ENCODE measurements at places on chromosomes 7 and 10.
A peak's percentile ranks its signal among the peaks of the same experiment; 100 is the strongest.

DNA sequence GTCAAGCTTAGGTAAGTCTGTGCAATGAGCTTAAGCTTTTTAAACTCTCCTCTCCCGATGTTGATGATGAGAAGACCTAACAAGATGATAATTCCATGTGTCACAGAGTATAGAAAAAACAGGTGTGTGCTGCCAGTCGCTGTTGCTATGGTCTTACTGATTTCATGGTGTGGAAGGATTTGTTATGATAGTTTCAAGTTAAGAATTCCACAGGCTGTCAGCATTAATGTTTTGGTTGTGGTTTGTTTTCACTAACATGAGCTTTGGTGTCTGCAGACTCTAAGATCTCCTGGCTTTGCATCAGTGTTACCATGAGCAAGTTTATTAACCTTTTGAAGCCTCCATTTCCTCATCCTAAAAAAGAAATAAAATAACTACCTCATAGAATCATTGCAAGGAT is 123.7 kb downstream of the NSUN6 start:
- no peak for DNase-seq

GRCh38 chr7:47574482-47575329 is 7.2 kb downstream of the TNS3 start:
- DNase-seq = no peak

GRCh38 chr7:37285706-37286453 is 162.8 kb downstream of the ELMO1 start:
- DNase-seq = no peak

DNA sequence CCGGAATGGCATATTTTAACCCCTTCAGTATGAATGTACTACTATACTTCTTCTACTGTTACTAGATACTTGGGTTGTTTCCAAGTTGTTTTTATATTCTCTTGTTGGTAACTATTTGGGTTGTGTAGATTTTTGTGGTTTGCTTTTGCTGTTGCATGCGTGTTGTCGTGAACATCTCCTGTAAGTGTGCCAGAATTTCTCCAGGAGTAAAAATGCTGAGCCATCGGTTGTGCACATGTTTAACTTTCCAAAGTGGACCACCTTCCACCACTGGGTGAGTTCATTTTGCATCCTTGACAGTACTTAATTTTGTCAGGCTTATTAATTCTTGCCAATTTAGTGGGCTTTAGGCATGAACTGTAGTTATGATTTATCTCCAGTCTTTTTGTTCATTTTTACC is 47.9 kb downstream of the CSGALNACT2 start:
- no peak for DNase-seq

DNA sequence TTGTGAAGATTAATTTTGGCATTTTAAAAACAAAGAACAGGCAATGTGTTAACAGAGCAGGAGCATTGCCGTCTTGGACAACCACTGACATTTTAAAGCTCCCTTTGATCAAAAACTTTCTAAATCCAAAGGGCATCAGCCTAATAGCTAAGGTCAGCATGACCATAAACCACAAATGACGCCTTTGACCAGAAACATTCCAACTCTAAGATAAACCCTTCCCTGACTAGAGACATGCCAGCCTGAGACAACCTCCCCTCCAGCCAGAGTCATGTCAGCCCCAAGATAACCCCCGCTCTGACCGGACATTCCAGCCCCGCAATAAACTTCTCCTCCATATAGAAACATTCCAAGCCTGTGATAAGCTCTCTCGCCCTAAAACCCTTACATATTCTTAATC is 949.4 kb upstream of the POT1 start:
- no peak for DNase-seq

GRCh38 chr10:100148353-100149211 is 37.2 kb downstream of the ERLIN1 start:
- DNase-seq = peak; percentile 39

DNA sequence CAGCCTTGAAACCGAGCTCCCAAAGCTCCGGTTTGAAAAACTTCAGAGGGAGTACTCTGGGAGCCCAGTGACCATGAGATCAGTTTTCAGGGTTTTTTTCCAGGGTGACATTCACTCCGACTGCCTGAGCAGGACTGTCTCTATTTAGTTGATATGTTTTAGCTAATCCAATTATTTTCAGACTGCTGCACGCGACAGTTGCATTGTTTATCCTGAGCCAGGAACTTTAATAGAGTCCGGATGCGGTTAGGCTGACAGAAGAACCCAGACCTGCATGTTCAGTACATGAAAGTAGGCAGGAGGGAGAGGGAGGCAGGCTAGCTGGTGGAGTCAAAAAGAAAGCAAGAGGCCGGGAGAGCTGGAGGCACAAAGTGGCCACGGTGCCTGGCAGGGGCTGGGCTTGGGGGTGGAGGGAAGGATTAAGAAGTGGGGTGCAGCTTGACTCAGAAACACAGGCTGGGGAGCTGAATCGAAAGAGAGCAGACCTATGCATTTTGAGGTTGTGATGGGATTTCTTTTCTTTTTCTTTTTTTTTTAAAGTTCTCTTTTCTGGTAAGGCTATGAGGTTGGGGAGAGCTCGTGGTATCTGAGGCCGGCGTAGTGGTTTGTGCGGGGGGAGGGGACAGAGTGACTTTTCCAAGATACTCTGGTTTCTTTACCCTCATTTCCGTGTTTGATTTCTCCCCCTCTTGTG is 5.7 kb downstream of the GATA3 start:
- DNase-seq = peak; percentile 71

GRCh38 chr7:129816742-129817141 is 136.0 kb downstream of the UBE2H start:
- no peak for DNase-seq

DNA sequence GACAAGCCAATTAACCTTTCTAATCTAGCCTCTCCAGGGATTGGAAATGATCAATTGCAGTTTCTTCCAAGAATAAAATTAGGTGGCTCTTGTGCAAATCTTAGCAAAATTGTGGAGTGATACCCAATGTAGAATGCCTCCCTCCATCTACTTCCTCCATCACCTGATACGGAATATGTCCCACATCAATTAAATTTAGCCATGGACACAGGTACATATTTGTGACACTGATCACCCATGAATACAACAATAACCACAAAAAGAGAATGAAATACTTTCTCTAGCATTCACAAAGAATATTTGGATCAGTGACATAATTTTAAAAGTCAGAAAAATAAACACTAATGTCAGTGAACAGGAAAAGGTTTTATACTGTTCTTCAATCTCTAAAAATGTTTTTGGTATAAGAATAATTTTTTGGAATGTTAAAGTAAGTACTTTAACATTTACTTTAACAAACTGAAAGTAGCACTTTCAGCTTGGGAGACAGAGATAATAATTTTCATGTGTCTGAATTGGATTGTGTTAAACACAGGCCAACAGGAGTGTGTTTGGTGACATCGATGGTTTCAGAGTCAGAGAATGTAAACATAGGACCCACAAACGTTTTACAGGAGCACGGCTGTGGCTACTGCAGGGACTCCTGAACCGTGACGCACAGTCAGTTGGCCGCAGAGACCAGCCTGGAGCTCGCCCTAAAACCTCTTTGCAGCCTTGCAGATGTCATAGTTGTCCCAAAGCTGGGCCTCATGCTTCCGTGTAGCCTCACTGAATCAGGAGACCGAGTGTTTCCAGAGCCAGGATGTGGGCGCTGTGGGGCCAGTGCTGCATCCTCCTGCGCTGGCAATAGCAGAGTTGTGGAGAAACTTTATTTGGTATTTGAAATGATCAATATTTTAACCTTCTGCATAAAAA is 7.2 kb downstream of the RBM20 start:
- DNase-seq = peak; percentile 68

GRCh38 chr7:47405286-47405904 is 176.5 kb downstream of the TNS3 start:
- no peak for DNase-seq

DNA sequence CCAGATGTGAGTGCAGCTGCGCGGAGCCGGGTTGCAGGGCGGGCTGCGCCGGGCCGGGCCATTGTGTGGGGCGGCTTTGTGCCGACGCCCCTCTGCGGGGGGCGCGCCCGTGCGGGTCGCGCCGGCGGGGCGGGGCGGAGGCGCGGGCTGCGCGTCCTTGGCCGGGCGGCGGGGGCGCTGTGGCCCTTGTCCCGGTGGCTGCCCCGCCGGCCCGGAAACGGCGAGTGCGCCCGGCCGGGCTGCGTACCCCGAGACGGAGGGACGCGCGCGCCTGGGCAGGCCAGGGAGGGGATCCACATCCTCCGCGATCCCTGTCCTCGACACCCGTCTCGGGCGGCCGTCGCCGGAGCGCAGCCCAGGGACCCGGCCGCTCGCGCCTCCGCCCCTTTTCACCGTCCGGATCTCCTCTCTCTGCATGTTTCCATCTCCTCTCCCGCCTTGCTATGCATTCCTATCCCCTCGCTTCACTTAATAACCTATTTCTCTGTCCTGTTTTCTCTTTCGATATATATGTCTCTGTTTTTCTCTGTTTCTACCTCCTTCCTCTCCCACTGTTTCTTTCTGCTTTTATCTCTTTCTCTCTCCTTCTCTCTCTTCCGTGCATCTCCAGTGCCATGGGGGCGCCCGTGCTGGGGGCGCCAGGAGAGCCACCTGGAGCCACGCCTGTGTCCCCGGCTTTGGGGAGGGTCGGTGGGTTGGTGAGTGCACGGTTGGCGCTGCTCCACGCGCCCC is 765 bp downstream of the PFKFB3 start:
- peak; percentile 65 for DNase-seq

DNA sequence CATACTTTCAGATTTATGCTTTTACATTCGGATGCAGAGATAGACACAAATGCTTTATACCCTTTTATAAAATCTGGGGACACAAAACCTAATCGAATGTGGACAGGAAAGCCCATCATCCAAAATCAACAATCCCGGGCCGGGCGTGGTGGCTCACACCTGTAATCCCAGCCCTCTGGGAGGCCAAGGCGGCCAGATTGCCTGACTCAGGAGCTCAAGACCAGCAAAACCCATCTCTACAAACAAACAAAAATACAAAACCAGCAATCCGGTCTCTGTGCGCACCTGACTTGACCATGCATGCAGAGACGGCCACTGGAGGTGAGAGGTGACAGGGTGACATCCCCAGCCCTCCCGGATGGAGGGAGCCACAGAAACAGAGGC is 13.5 kb downstream of the COBL start:
- no peak for DNase-seq

- no peak for DNase-seq
These were observed 158.6 kb upstream of the LYZL1 start for GRCh38 chr10:29130190-29130673.

DNA sequence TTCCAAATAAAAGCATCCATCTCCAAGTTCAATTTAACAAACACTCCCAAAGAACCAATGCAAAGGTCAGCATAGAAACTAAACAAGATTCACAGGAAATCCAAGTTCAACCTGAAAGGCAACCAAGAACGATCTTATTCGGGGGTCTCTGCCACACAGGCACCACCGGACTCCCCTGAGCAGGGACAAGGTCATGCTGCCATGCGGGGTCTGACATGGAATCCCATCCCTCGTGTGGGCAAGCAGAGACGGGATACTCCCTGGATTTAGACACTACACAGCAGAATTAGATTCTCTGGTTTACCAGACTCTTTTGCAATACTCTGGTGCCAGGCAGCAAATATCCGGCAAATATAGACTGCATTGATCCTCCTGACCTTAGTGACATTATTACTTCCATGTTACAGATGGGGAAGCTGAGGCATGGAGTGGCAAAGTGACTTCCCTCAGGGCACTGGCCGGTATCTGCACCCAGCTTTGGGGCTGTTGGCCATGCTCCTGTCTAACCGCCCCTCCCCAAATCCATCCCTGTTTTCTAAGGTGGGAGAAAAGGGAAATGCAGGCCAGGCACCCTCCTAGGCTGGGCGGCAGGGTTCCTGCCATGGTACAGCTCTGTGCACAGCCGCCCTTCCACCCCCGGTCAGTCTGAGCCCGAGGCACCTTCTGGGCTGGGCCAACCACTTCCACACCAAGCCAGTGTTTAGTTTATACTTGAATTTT is 111.8 kb downstream of the VIPR2 start:
- DNase-seq = no peak

GRCh38 chr10:49299816-49300139 is 808 bp downstream of the C10orf71 start:
- no peak for DNase-seq

- no peak for DNase-seq
These were observed 394.9 kb downstream of the RPS24 start for GRCh38 chr10:78428579-78428978.

DNA sequence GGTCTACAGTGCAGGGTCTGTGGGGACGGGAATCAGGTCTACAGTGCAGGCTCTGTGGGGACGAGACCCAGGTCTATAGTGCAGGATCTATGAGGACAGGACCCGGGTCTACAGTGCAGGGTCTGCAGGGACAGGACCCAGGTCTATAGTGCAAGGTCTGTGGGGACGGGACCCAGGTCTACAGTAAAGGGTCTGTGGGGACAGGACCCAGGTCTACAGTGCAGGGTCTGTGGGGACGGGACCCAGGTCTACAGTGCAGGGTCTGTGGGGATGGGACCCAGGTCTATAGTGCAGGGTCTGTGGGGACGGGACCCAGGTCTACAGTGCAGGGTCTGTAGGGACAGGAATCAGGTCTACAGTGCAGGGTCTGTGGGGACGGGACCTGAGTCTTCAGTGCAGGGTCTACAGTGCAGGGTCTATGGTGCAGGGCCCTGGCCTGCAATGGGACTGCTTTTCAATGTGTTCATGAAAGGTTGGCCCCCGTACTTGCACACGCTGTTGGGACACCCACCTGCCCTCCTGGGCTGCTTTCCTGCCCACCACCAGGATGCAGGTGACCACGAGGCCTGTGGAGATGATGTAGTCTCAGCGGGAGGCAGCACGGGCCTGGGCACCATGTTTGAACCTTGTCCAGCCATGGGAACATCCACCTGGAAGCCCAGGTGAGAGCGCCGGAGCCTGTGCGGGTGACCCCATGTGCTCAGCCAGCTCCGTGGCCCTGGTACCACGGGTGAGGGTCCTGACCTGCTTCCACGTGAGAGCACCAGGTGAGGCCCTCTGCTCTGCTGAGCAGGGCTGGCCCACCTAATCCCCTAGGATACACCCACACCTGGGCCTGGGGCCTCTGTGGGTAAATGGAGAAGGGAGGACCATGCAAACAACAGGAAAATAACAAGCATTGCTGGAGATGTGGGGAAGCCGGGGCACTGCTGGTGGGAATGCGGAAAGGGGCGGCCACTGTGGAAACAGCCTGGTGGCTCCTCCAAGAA is 91.4 kb upstream of the DIP2C start:
- DNase-seq = no peak

GRCh38 chr10:72261784-72262404 is 11.8 kb upstream of the DDIT4 start:
- no peak for DNase-seq

DNA sequence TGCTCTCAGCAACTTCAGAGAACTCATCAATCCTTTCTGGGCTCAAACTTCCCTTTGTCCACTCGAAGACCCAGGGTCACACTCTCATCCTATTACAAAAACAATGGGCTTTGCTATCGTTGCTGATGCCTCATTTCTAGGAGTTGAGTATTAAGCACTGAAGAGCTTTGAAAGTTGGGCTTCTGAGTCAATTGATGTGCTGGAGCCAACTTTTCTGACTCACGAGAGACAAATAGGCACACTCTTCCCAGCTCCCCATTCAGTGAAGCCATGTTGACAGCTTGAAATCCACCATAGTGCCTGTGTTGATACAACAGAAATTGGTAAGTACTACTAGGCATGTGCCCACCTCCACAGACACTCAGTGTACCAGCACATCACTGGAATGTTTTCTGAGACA is 97.5 kb upstream of the PRSS58 start:
- DNase-seq = no peak

- no peak for DNase-seq
These were observed 23.9 kb upstream of the CDK13 start for GRCh38 chr7:39926111-39926510.
